Psoas muscle (tissue), 8 donors: ENCODE measurements at places on chromosomes 16 and 17. TPM values are rescaled to one million over a fixed set of nuclear protein-coding genes. Genes with fewer than 3 reads are reported as not detected.

GRCh38 chr17:81206166-81206565 lies 16.6 kb downstream of the CEP131 start:
- H3K27ac ChIP-seq = no peak overlapping the region
- H3K4me3 ChIP-seq = no peak overlapping the region
- no peak for DNase-seq
- no peaks in the 10 kb centered on the region for H3K4me1 ChIP-seq

GRCh38 chr17:69142175-69142802 lies 594 bp upstream of the ABCA6 start:
- H3K4me3 ChIP-seq = peak overlapping the region; percentile 49
- peak overlapping the region; percentile 62 for H3K27ac ChIP-seq

DNA sequence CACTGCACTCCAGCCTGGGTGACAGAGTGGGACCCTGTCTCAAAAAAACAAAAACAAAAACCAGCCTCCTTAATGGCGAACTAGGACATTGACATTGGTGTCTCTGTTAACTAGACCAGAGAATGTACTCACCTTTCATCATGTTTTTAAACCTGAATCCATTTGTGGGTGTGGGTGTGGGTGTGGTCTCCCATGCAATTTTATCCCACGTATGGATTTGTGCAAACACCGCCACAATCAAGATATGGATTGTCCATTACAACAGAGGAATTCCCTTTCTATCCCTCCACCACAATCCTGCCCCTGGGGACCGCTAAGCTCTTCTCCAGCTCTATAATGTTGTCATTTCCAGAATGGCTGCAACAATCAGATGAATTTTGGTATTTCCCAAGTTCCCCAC lies 49.9 kb downstream of the DNAH17 start:
- H3K36me3 ChIP-seq = no peaks in the 10 kb centered on the region
- no peaks in the 10 kb centered on the region for H3K27me3 ChIP-seq
- no peak for DNase-seq
- no peak overlapping the region for H3K27ac ChIP-seq
- no peak overlapping the region for H3K4me3 ChIP-seq

The KSR1 gene
- total RNA-seq = 93.0 TPM

The OSGIN1 gene
- 33.7 TPM for total RNA-seq
